ENCODE measurements at places on chromosomes 2 and 18.

- DNase-seq, result no peak
These were observed 7.8 kb upstream of the NPPC start for GRCh38 chr2:231933916-231934401.

DNA sequence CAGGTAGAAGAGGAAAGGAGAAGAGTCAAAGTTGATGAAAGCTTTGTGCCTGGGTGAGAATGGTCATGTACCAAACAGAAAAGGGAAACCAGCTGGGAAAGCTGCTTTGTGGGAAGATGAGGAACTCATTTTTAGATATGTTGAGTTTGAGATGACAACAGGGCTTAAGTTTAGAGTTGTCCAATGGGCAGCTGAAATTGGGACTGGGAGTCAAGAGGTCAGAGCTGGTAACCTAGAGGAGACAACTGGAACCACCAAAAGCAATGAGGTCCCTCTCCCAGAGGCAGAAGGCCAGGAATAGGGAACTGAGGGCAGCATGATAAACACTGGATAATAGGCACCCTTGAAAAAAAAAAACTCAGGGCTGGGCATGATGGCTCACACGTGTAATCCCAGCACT is 48.8 kb downstream of the SLC4A1AP start:
- DNase-seq, result no peak

DNA sequence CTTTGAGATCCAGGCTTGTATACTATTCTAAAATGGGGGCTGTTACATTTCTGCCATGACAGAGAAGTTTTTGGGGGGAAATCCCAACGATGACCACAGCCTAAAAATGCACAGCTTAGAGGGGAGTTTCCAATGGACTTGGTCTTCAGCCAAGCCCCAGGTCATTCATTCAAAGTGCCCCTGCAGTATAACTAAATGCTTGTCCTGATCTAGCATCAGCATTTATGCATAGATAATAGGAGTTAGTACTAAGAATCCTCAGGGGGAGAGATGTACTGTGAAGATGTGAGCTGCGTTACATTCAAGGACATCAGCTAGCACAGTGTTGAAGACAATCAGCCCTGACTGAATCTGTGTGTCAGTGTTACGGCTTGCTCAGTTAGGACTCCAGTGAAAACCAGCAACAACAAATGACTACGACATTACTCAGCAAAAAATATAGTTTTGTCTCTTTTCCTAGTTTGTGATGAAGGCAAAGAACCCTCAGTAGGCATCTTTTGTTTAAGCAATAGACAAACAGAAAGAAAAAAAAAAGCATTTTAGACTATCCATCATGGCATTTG is 160.9 kb downstream of the ZEB2 start:
- DNase-seq, result no peak

- no peak for DNase-seq
These were observed 125.5 kb downstream of the MC4R start for GRCh38 chr18:60247103-60247502.

GRCh38 chr2:142462306-142462705 is 331.5 kb upstream of the LRP1B start:
- DNase-seq, result no peak

DNA sequence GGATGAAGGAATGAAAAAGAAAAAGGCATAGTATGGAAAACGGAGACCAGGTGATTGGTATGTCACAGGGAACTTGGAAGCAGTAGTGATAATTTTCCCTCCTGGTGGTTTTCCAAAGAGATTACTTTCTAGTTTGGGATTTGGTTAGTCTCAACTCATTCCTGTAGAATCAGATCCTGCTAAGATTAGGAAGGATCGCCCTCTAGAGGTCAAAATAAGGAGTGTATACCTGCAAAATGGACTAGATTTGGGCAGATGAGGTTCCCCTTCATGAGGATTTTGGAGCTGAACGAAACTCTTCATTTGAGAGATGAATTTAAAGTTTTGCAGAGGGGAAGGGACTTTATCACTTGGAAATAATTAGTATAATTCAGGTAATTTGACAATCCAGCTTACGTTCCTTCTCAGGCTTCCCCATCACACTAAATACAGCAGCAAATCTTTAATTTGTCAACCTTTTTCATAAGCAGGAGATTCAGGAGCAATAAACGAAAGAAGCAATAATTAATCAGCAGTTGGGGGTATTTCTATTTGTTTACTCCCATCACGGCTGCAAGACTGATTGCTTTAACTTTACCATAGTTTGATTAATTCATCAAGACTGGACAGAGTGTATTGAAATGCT is 65.2 kb downstream of the CCDC195 start:
- DNase-seq, result peak; percentile 10

GRCh38 chr2:239821694-239822075 is 203.5 kb downstream of the NDUFA10 start:
- no peak for DNase-seq

All from AG04449 (cell line).